Osteoblast (primary cell): ENCODE measurements at places on chromosomes 16 and 17.
A peak's percentile ranks its signal among the peaks of the same experiment; 100 is the strongest.

DNA sequence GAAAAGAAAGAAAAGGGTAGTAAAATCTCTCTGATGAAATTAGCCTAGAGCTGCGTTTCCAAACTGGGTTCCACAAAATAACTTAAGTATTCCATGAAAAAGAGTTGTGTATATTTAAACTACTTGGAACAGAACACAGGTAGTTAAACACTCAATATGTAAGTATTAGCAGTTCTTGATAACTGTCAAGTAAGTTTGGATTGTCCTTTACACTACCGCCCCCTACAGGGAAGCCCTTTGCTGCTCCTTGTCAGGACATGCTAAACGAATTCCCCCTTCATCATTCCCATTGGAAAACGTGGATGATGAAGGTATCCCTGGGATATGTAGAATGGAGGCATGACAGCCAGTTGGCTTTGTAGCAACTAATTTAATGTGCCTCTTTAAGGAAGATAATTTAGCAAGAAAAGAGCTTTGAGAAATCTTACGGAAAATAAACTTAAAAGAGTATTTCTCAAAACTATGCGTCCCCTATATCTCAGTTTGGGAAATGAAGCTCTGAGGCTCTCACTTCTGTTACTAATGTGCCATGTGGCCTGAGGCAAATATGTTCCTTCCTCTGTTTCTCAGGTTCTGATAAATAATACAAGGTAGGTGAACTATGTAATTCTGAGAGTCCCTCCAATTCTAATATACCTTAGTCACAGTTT, 18.8 kb downstream of the NCBP3 start:
- no peaks in the 10 kb centered on the region for H3K4me1 ChIP-seq
- H3K27ac ChIP-seq: no peak overlapping the region
- H3K27me3 ChIP-seq: no peaks in the 10 kb centered on the region
- peaks cover 50% of the 10 kb centered on the region for H3K36me3 ChIP-seq

DNA sequence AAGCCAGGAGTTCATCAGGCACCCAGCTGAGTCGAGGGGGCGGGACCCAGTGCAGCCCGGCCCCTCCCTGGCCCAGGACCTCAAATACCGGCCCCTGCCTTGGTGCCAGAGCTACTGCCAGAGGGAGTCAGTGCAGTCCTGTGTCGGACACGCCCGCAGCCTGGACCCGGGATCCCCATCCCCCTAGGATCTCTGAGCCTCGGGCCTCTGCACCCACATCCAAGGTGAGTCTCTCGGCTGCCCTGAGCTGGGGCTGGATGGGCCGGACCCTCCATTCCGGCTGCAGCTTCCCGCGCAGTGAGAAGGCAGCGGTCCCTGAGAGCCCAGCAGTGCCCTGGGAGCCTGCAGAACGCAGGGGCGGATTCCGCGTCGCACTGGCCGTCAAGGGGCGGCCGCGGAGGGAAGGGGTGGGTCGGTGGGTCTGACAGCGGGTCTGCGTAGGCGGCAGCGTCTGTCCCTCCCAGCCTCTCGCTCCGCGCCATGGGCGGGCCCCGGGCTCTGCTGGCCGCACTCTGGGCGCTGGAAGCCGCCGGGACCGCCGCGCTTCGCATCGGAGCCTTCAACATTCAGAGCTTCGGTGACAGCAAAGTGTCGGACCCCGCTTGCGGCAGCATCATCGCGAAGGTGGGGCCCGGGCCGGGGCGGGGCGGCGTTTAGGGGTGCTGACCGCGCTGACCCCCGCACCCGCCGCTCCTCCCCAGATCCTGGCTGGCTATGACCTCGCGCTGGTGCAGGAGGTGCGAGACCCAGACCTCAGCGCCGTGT, at the start of gene DNASE1L2:
Gene DNASE1L2 (plus strand): TSS at position 108 of the 765 bp plus-strand sequence. CDS start 373 bp downstream, at position 481.
- H3K36me3 ChIP-seq: peaks cover 26% of the 10 kb centered on the region
- no peak within 1 kb of the TSS for H3K27ac ChIP-seq
- peak within 1 kb of the TSS; percentile 56 for H3K4me3 ChIP-seq
- peaks cover 13% of the 10 kb centered on the region for H3K27me3 ChIP-seq
- H3K4me1 ChIP-seq: peaks cover 6% of the 10 kb centered on the region

- peaks cover 28% of the 10 kb centered on the region for H3K4me1 ChIP-seq
- H3K4me3 ChIP-seq: no peak overlapping the region
- no peaks in the 10 kb centered on the region for H3K27me3 ChIP-seq
- H3K36me3 ChIP-seq: no peaks in the 10 kb centered on the region
- H3K27ac ChIP-seq: no peak overlapping the region
- DNase-seq: peak; percentile 89
Measured at GRCh38 chr17:81389585-81389984, 5.7 kb upstream of the BAHCC1 start.

DNA sequence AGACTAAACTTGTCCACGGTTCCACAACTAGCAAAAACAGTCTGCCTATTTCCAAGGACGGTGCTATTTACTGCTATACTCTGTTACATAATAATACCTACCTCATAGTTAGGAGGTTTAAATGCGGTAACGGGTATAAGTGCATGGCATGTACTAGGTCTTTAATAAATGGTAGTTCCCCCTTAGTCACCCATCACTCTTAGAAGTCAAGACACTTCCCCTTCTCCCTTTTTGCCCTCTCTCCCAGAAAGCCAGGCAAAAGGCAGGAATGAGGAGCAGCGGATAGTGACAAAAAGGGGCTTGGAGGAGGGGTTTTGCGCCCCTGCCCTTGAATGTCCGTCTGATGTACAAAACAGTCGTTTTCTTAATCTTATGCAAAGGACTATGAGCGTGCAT, 1.1 kb upstream of the LSM12 start:
- no peak for DNase-seq
- H3K27ac ChIP-seq: peak overlapping the region; percentile 92
- no peaks in the 10 kb centered on the region for H3K27me3 ChIP-seq
- peaks cover 11% of the 10 kb centered on the region for H3K36me3 ChIP-seq
- no peak overlapping the region for H3K4me3 ChIP-seq
- peaks cover 14% of the 10 kb centered on the region for H3K4me1 ChIP-seq

GRCh38 chr16:89561142-89561883, 831 bp downstream of the RPL13 start:
- H3K4me1 ChIP-seq: peaks cover 53% of the 10 kb centered on the region
- H3K27ac ChIP-seq: peak overlapping the region; percentile 98
- no peaks in the 10 kb centered on the region for H3K27me3 ChIP-seq
- H3K4me3 ChIP-seq: peak overlapping the region; percentile 92
- H3K36me3 ChIP-seq: peaks cover 46% of the 10 kb centered on the region

DNA sequence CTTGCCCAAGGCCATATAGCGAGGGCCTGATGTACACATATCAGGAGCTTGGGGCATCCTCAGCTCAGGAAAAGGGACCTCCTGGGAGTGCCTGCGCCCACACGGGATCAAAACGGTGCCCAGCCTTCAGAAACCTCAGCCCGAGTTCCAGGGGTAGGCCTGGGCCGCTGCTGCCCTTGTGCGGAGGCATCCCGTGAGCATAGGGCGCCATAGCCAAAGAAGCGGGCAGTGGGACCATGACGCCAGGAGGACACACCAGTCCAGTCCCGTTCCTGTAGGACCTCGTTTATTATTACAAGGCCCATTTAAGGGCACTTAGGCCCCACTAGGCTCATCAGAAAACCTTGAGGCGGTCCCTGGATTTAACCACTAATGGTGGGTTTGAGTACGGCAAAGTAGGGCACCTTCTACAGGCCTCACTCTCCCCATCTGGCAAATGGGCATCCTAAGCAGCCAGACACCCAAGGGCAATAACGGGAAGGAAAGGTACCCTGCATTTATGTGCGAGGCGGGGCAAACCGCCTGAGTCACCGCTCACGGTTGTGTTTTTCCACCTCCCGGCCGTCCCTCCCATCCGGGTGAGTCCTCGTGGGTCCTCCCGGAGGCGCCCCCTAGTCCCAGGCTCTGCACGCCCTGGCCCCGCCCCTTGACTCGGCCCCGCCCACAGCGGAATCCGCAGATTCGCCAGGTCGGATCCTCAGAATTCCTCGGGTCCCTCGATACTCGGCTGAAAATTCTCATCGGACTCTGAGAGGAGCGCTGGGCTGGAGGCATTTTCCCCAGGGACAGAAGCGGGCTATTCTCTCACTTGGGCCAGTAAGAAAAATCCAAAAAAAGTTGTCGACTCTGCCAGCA, 726 bp upstream of the SETD1A start:
- H3K27ac ChIP-seq: peak overlapping the region; percentile 96
- peak overlapping the region; percentile 94 for H3K4me3 ChIP-seq

DNA sequence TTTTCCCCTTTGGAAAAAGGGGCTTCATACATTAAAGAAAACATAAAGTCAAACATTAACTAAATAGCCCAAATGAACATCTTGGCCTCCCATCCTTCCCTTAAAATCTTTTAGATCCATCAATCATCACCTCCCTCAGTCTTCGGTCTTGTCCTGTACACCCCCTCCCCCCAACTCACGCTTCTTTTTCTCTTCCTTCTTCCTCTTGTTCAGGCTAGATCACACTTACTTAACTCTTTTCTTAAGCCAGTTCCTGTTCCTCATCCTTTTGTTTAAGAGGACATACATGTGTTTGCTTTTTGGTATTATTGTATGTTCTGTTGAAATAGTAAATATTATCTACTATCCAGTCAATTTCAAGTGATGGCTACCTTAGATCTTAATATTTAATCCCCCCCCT, 5.5 kb downstream of the MFSD6L start:
- no peaks in the 10 kb centered on the region for H3K36me3 ChIP-seq
- H3K27ac ChIP-seq: no peak overlapping the region
- H3K4me1 ChIP-seq: no peaks in the 10 kb centered on the region
- DNase-seq: no peak

DNA sequence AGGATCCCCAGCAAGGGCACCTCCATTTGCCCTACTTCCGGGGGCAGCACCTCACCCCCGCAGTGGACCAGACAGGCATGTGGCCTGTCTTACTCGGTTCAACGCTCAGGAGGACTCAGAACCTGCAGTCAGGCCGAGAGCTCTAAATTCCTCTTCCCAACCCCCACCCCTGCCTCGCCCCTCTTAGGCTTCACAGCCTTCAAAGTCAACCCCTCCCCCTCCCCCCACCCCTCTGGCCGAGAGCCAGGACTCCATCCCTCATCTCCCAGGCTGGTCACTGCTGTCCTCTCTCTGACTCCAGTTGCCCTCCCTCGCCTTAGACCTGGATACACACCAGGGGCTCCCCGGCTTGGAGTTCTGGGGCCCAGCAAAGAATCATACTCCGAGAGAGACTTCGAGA, 8.1 kb upstream of the HS3ST6 start:
- no peaks in the 10 kb centered on the region for H3K36me3 ChIP-seq
- H3K27ac ChIP-seq: no peak overlapping the region
- H3K4me1 ChIP-seq: no peaks in the 10 kb centered on the region
- peaks cover 37% of the 10 kb centered on the region for H3K27me3 ChIP-seq
- no peak overlapping the region for H3K4me3 ChIP-seq

- H3K27me3 ChIP-seq: no peaks in the 10 kb centered on the region
- H3K27ac ChIP-seq: no peak overlapping the region
- H3K4me1 ChIP-seq: no peaks in the 10 kb centered on the region
Measured at GRCh38 chr16:74169687-74170376, 126.8 kb upstream of the PSMD7 start.

DNA sequence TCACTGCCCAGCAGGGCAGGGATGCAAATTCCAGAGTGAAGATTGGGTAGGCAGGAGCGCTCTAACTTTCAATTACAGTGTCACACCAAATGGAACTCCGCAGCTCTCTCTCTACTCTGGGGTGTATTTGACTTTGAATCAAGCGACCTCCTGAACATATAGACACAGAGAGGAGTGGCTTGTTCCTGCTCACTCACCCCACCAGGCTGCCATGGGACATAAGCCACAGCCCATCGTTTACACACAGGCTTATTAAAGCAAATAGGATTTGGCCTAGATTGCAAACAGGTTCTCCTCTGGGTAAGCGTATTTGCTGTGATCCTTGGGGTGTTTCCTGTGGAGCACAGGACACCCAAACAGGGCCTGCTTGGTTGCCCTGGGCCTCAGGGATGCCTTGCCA, 281.6 kb upstream of the CCL2 start:
- no peaks in the 10 kb centered on the region for H3K36me3 ChIP-seq
- H3K27me3 ChIP-seq: no peaks in the 10 kb centered on the region
- no peaks in the 10 kb centered on the region for H3K4me1 ChIP-seq
- DNase-seq: no peak
- H3K4me3 ChIP-seq: no peak overlapping the region
- H3K27ac ChIP-seq: no peak overlapping the region

DNA sequence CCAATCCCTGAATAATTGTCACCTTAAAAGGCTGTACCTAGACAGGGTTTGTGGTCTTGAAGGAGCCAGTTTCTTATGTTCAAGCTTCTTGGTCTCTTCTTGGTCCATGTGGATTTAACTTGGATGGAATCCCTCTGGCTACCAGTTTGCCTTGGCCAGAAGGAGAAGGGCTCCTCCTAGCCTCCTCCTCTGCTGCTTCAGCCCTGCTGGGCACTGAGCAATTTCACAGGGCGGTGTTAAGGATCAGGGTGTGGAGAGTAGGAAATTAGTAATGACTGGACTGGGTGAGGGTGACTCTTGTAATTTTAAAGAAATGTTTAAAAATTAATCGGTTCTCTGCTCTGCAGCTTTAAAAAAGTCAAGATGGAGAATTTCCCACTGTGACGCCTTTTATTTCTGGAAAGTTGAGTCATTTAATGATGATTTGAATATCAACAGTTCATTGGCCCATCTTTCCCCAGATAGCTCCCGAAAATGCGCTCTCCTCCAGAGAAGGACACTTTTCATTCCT, 96.4 kb downstream of the MSI2 start:
- no peaks in the 10 kb centered on the region for H3K27me3 ChIP-seq
- no peak overlapping the region for H3K4me3 ChIP-seq
- no peaks in the 10 kb centered on the region for H3K4me1 ChIP-seq
- DNase-seq: no peak
- no peaks in the 10 kb centered on the region for H3K36me3 ChIP-seq
- H3K27ac ChIP-seq: no peak overlapping the region

- peaks cover 21% of the 10 kb centered on the region for H3K27me3 ChIP-seq
- H3K4me1 ChIP-seq: no peaks in the 10 kb centered on the region
- H3K36me3 ChIP-seq: no peaks in the 10 kb centered on the region
- no peak overlapping the region for H3K4me3 ChIP-seq
- DNase-seq: no peak
Measured at GRCh38 chr16:50468749-50469078, 79.5 kb upstream of the NKD1 start.

- H3K27ac ChIP-seq: peak overlapping the region; percentile 97
- no peaks in the 10 kb centered on the region for H3K27me3 ChIP-seq
- H3K36me3 ChIP-seq: peaks cover 21% of the 10 kb centered on the region
- peak overlapping the region; percentile 87 for H3K4me3 ChIP-seq
- H3K4me1 ChIP-seq: peaks cover 18% of the 10 kb centered on the region
Measured at GRCh38 chr17:40648384-40648968, 858 bp upstream of the SMARCE1 start.

DNA sequence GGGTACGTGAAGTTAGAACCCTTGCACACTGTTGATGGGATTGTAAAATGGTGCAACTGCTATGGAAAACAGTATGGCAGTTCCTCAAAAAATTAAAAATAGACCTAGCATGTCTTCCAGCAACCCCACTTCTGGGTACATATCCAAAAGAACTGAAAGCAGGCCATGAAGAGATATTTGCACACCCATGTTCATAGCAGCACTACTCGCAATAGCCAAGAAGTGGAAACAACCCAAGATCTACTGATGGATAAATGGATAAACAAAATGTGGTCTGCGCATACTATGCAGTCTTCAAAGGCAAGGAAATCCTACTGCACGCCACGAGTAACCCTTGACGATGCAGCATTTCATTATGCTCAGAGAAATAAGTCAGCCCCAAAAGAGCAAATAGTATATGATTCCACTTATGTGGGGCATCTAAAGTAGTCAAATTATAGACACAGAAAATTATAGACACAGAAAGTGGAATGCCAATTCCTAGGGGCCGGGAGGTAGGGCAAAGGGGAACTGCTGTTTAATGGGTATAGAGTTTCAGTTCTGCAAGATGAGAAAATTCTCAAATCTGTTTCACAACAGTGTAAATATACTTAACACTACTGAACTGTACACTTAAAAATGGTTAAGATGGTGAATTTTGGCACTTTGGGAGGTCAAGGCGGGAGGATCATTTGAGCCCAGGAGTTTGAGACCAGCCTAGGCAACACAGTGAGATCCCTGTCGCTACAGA, 17.2 kb downstream of the CORO7 start:
- no peak overlapping the region for H3K4me3 ChIP-seq
- H3K27ac ChIP-seq: no peak overlapping the region
- no peaks in the 10 kb centered on the region for H3K27me3 ChIP-seq
- peak; percentile 34 for DNase-seq
- peaks cover 10% of the 10 kb centered on the region for H3K36me3 ChIP-seq
